ENCODE measurements at places on chromosomes 7 and 10.

DNA sequence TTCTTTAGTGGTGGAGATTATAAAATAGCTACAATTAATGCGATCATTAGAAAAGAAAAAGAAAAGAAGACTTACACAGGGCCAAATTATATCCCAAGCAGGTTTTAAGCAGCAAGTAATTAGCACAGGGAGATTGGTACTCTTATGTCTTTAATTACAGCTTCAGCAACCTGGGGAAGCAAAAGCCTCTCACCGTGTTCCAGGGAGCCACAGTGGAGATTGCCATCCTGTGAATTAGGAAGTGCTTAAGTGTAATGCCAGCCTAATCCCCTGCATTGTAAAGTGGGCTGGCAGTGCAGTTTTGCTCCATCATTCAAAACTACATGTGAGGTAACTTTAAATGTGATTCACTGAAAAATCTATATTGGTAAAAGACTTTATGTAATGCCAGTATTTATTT lies 533.5 kb upstream of the COBL start:
- no peak for DNase-seq

DNA sequence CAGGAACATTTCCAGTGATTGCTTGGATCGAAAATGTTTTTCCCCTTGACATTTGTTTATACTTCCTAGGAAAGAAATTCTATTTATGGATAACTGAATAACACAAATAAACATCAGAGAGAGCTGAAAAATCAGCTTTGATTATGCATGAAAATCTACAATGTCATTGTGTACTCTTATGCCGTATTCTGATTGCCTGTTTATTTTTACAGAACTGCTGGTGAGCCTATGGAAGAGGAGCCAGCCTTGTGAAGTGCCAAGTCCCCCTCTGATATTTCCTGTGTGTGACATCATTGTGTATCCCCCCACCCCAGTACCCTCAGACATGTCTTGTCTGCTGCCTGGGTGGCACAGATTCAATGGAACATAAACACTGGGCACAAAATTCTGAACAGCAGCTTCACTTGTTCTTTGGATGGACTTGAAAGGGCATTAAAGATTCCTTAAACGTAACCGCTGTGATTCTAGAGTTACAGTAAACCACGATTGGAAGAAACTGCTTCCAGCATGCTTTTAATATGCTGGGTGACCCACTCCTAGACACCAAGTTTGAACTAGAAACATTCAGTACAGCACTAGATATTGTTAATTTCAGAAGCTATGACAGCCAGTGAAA lies 121.5 kb downstream of the TWIST1 start:
- no peak for DNase-seq

GRCh38 chr7:69864274-69864673 lies 266.0 kb downstream of the AUTS2 start:
- no peak for DNase-seq

DNA sequence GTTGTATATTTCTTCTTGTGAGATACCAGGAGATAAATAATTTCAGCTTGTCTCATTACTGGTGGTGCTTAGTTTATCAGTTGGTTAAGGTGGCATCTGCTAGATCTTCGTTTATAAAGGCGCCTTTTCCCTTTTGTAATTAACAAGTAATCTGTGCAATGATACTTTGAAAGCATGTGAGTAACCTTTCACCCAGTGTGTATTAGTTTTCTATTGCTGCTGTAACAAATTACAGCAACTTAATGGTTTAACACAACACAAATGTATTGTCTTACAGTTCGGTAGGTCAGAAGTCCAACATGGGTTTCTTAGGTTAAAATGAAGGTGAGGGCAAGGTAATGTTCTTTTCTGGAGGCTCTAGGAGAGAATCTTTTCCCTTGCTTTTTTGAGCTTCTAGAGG lies 30.5 kb downstream of the KAT6B start:
- no peak for DNase-seq

DNA sequence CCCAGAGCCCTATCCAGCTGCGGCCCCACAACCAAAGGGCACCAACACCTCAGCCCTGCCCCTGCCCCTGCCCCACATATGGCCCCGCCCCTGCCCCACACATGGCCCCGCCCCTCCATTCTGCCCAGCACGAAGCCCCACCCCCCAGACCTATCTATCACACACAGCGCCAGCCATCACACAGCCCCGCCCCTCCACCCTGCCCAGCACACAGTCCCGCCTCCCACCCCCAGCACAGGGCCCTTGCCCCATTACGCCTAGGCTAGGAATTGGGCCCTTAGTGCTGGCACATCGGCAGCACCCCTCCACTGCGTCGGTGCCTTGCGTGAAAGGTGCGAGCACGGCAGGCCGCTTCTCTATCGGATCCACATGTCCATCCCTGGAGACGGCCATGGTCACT lies 126.8 kb downstream of the MAD1L1 start:
- no peak for DNase-seq

- DNase-seq, result no peak
Observed at GRCh38 chr10:15601819-15602218, 117.9 kb downstream of the ITGA8 start.

DNA sequence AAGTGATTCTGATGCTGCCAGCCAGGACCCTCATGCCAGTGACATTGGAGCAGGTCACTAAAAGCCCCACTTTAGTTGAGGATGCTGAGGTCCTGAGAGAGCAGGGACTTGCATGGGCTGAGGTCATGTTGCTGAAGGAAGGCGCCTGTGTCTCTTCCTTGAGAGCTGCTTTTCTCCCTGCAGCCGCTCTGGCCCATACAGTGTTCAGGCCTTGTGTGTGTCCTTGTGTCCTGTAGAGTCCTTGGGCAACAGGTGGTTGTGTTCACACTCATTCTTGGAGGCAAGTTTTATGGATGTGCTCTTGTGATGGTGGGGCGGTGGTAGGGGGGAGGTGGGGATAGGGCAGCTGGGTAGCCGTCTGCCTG lies 33.3 kb downstream of the TSPAN14 start:
- DNase-seq, result no peak

DNA sequence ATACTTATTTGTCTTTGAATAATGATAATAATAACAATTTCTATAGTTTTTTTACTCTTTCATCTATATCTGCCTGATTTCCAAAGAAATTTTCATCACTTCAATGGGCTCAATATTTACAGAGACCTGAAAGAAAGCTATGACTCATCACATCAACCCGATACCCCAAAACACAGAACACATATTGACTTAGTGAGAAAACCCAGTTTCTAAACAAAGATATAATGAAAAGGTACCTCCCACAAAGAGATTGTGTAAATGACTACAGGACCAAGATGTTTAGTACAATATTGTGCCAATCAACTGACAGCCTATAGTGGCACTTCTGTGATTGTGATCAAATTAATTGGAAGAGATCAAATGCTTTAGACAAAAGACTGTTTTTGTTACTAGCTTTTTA lies 133.9 kb downstream of the PCDH15 start:
- DNase-seq, result no peak

DNA sequence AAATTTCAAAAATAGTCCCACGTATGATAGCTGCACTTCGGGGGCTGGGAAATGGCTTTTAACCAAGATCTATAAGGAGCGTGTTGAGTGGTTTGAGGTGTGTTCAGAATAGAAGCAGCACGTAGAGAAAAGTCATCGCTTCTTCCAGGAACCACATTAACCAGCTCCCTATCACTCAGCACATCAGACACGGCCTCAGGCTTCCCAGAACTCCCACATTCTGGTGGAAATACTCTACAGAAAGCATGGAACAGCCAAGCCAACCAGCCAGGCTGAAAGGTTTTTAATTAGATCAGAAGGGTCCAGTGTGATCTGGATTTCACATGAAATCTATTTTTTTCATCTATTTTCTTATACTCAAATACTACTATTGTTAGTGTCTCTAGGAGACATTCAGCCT lies 231.5 kb upstream of the NRP1 start:
- DNase-seq, result no peak

- no peak for DNase-seq
Observed at GRCh38 chr10:100824886-100825285, 79.5 kb downstream of the PAX2 start.

- no peak for DNase-seq
Observed at GRCh38 chr7:132373879-132374278, 202.4 kb downstream of the PLXNA4 start.

DNA sequence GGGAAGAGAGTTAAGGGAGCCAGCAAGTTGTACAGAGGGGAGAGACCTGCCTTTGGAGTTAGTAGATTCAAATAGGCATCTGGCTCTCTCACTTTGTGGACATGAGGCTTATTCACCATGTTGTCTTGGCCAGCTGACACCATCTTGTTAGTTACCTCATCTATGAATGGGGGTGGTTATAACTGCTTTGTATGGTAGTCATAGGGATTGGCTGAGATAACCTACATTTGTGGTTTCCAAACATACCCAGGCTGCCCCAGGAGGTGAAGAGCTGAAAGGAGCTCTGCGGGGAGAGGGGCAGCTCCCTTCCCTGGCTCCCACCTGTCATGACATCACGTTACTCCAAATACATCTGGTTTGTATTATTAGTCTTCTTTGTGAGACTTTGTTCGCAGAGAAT lies 393.3 kb upstream of the AUTS2 start:
- DNase-seq, result no peak

DNA sequence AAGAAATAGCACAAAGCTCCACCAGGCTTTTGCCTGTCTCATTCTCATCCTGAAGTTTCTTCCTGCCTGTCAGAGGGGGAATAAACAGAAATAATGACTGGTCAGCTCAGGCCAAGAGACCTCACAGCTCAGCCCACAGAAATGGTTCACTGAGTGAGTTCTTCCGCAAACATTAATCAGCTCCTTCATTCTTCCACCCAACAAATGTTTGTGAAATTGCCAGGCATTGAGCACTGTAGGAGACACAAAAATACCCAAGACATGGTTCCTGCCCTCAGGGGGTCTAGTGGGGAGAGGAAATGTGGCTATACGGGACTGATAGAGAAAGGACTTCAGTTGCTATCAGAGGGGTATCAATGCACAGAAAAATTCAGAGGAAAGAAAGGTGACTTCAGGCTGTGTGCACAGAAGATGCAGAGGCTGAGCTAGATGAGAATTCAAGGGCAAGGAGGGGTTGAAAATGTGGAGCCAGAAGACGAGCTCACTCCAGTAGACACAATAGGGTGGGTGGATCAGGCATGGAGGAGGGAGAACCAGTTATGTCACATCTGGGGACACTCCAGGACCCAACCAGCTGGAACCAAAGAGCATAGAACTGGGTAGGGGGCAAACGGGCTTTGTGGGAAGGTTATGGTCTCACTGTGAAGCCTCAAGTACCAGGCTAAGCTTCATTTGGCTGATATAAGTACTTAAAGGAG lies 20.9 kb downstream of the MYOF start:
- DNase-seq, result no peak

GRCh38 chr10:101585841-101586240 lies 2.2 kb downstream of the POLL start:
- DNase-seq, result no peak

GRCh38 chr7:50793120-50793946 lies 10.6 kb upstream of the GRB10 start:
- DNase-seq, result no peak

- no peak for DNase-seq
Observed at GRCh38 chr10:48391994-48392393, 85.5 kb downstream of the MAPK8 start.

DNA sequence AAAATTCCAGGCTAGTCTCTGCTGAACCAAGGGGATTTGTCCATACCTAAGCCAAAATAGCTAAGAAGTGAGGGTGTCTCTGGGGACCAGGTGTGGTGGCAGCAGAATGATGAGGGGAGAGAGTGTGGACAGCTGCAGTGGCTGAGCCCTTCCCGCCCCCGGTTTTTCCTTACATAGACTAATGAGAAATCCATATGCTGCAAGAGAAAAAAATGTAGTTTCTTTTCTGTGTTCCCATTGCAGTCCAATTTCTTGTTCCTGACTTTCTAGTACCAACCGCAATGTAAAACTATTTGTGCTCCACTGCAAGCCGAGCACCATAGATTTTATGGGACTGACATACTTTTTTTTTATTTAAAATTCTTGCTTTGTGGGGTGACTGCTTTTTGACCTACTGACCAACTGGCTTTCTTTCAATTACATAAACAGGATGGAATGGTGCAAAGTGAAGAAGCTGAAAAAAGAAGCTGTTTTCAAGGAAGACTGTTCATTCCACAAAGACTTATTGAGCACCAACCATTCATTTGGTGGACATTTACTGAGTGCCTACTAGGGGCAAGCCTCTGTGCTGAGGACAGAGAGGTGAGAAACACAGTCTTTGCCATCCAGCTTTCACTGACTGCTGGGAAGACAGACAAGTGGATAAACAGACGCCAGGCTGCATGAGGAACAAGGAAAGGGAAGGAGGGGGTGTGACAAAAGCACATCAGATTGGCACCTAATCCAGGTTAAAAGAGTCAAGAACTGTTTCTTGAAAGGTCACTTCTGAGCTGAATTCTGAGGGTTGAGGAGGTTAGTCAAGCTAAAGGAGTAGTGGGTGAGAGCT lies 9.8 kb downstream of the CEP41 start:
- DNase-seq, result no peak

- no peak for DNase-seq
Observed at GRCh38 chr10:111440501-111440900, 363.7 kb downstream of the ADRA2A start.

DNA sequence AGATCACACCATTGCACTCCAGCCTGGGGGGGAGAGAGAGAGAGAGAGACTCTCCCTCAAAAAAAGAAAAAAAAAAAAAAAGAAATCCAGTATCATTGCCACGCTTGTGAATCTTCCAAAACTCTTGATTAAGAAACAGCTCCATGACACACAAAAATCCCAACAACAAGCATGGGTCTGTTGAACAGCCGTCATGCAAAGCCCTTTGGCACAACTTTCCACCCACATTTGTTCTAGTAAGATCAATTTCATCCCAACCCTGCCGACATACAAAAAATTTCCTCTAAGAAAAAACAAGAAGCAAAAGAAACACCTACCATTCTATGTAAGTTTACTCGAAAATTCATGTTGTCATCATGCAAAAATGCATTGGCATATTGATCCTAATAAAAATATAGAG lies 62.8 kb downstream of the ARMH3 start:
- no peak for DNase-seq

DNA sequence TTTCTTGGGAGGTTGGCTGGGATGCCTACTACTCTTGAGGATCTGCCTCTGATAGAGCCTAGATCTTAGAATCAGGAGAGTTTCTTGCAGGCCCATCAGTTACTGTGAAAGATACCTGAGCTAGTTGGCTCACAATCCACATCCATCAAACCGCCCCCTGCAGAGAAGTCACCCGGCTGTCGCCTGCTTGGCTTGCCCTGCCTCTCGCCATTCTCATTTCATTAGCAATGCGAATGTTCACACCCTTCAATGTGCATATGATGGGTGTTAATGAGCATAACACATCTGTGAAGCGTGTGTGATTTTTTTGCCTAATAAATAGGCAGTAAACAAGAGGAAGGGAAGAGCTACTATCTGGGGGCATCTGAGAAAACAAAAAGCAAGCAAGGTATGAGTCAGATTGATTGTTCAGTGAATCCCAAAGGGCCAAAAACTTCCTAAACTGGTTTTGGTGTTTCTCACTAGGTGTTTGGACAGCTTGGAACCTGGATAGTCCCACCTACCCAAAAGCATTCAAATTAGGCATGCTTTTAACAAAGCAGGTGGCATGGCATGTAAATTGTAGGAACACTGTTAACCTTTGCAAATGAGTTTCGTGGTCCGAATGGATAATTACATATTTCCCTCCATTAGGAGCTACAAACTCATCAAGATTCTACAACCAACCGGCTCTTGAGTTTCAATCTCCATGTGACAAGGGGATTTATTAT lies 272.3 kb upstream of the C7orf33 start:
- DNase-seq, result no peak

All from activated naive CD8-positive, alpha-beta T cell treated with anti-CD3 and anti-CD28 coated beads, Interleukin-2, amount 50 U/mL, for 16 hours (primary cell).